HT1080 (cell line): ENCODE measurements at places on chromosomes 5 and 9. TPM values are rescaled to one million over a fixed set of nuclear protein-coding genes. Genes with fewer than 3 reads are reported as not detected.

DNA sequence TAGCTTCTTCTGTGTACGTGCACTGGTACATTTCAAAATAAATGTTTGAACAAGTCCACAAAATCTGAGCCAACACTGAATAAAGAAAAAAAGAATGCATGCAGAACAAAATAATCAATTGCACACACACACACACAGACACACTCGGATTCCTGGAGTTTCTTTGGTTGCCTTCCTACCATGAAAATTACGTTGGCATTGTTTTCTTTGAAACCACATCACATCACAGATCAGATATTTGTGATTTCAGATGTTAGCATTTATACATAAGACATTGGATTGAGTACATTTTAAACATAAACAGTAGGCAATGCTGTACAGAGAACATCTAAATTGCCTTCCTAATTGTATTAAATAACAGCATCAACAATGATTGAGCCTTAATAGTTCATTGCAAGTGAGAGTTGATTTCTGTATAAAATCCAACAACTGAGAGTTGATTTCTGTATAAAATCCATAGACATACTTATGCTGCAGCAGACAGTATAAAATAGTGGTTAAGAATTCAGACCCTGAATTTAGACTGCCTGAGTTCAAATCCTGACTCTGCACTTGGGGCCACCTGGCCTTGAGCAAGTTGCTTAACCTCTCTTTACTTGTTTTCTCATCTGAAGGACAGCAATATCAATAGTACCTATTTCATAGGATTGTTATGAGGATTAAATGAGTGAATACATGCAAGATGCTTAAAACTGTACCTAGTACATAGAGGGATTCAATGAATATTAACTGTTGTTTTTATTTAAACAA, 101.7 kb upstream of the IFNE start:
- no peak for DNase-seq

DNA sequence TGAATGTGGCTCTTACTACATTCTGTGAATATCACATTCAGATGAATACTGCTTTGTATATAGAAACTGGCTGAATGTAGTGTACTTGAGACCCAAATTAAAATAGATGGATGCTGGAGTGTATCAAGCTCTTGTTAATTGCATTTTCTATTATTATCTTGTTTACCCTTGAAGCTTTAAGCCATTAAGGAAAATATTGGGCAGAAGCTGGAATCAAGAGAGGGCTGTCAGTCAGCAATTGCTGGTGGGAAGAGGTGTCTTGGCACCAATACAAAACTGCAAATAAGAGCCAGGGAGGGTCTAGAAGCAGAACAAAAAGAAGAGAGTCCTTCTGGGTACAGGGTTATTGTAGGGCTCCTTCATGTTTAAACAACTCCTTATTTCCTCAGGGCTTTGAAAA, 38.8 kb downstream of the MUSK start:
- DNase-seq, result no peak

DNA sequence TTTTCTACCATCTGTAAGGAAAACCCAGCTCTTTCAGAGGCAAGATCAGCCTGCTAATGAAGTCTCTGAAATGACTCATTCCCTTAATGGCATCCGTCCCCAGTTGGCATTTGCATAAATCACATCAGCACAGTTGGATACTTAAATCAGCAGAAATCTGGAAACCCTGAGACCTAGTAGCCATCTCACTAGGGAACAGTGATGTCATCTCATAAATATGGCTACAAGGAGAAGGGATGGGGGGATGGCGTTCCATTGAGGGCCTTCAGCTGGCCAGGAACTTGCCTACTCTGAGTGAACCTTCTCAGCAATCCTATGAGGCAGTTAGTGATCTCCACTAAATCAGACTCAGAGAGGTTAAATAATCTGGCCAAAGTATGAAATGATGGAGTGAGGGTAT, 81.8 kb downstream of the CMYA5 start:
- peak; percentile 37 for DNase-seq

Gene PKD2L2
- not detected in 2 replicates for total RNA-seq

Gene FKBP15
- 21.8 and 22.0 TPM in 2 replicates for total RNA-seq
